Muscle of arm (tissue), 14 donors: ENCODE measurements at places on chromosomes 6 and 20.

GRCh38 chr20:51434580-51435247, 107.8 kb downstream of the NFATC2 start:
- no peak for DNase-seq

DNA sequence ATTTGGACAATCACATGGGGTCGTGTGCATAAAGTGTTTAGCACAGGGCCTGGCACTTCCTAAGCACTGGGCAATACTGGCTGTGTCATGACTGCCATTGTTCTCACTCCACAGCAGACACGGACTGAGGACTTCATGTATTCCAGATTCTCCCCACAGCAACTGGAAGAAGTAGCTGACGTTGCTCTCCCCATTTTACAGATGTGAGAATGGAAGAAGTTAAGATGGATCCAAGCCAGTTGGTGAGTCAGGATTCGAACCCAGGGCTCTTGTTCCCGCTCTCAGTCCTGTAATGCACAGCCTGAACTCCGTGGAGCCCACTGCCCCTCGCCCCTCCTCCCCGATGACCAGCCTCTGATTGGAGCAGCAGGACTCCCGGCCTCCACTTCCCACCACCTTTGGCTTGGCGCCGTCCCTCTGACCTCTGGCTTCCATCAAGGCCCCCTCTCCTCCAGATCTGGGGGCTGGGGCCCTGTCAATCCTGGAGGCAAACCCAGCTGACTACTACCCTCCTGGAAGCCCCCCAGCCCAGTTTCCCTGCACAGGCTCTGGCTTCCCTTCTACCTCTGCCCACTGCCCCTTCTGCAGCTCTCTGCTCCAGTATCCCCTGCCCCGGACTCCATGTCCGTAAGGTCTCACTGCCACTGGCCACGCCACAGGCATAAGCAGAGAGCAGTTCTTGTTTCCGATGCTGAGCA, 12.7 kb downstream of the NOL4L start:
- DNase-seq: no peak

DNA sequence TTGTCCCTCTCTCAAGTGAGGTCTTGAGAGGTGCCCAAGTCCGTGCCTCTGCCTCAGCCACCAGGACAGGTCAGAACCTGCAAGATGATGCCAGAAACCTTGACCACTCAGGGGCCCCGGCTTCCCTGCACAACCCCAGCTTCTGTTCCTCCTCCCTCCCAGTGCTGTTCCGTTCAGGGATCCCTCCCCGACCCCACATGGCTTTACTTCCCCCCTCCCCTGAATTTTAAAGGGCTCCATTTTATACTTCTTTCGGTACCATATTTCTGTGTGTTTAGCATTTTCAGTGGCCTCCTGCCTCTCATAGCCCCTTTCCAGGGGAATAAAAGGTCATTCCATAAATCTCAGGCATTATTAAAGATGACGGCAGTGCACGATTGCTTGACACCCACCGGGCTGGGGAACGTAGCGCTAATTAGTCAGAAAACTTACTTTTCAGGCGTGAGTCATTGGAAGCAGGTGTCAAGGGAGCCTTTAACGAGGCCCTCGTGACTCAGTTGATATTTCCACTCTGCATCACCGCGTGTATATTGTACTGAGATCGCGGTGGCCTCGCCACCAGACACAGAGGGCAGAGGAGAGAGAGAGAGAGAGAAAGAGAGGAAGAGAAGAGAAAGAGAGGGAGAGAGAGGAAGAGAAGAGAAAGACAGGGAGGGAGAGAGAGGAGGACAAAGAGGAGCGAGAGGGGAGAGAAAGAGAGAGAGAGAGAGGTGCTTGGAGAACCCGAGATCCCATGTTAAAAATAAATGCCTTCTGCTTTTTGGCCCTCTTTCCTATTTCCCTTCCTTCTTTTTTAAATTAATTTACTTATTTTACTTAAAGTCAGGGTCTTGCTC, 21.3 kb downstream of the KCNG1 start:
- DNase-seq: no peak

DNA sequence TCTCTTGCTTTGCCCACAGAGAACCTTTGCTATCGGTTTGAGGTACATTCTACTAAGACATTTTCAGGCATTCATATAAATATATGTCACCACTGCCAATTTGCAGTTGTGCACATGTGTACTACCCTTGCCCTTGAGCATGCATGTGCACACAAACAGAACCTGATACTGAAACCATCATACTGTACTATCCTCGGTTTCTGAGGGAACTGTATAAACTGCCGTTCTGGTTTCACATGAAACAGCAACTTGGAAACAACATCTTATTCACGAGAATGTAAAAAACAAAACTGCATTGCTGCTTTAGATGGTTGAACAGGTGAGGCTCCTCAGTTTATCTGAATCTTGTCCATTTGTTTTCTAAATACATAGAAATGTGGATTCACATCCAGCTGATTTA, 151.2 kb upstream of the TMEM170B start:
- no peak for DNase-seq

- no peak for DNase-seq
These were observed 14.4 kb downstream of the NT5E start for GRCh38 chr6:85464260-85464644.

DNA sequence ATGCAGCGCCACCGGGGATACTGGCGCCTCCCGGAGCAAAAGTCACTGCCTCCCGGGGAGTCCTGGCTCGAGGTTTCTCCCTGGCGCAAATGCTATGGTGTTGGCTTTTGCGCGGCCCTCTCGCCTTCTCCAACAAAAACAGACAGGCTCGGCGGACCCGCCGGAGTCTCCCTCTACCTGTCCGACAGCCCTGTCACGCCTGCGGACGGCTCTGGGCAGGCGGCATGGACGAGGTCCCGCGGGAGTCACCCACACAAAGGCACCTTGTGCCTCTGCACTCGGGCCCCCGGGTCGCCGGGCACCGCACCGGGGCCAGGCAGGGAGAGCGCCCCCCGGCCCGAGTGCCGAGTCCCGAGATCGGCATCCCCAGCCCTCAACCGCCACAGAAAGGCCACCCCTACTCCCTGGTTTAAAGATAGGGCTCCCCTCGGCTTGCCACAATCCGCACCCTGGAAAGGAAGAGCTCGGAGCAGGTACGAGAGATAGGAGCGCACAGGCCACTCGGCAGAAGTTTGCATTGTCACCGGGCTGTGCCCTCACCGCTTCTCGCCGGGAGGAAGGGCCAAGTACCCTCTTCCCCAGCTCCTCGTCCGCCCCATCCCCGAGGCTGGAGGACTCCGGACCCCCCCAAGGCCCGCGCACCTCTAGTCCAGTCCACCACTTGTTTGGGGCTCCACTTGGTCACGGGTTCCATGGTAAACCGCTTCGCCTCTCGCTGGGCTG, 903 bp downstream of the CNKSR3 start:
- no peak for DNase-seq

GRCh38 chr6:142913511-142914047, 31.4 kb downstream of the HIVEP2 start:
- DNase-seq: no peak
